ENCODE measurements at places on chromosomes 1 and 21.

DNA sequence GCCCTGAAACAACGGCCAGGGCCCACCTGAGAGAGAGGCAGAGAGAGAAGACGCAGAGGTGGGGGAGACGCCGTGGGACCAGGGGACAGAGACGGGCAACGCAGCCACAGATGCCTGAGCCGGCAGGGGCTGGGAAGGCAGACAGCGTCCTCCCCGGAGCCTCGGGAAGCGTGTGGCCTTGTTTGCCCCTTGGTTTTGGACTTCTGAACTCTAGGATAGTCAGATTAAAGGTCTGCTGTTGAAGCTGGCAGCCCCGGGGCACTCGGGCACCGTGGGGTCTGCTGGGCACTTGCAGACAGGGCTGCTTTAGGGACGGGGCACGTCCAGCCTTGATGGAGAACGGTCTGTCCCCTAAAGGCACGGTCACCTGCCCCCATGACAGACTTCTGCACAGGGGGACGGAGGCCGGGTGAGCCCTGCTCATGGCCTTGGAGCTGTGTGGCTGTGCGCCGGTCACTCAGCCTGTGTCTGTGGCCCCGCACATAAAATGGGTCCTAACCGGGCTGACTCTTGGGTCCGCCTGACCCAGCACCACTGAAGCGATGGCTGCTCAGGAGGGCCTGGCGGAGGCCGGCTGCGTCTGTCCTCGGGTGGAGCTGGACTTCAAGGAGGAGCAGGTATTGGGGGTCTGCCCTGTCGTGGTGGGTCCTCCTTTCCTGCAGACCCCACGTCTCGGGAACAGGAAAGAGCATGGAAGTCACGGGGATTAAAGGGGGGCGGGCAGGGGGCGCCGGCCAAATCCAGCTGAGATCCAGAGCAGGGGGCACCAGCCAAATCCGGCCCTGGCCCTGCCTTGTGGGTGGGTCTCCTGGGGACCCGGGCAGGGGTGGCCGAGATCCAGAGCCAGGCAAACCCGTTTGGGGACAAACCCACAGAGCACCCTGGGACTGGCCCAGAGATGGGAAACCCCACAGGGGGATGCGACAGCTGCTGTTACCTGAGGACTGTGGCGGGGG, 9.6 kb upstream of the RNF223 start:
- no peak for DNase-seq

DNA sequence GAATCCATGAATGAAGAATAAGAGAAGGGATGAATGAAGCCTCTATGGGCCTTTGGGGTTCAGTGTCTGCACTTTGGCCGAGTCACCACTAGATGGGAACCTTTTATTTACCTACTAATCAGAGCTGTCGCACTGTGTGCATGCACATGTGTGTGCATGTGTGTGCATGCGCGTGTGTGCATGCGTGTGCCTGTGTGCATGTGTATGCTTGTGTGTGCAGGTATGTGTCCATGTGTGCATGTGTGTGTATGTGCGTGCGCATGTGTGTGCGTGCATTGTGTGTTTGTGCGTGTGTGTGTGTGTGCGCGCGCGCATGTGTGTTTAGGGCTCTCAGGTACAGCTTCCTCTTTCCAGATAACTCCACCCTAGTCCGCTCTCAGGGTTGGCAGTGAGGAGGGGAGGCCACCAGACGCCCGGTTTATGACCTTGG, 20.4 kb upstream of the UBXN10 start:
- DNase-seq: no peak

- no peak for DNase-seq
Measured at GRCh38 chr21:46604329-46604974, 430 bp downstream of the S100B start.

DNA sequence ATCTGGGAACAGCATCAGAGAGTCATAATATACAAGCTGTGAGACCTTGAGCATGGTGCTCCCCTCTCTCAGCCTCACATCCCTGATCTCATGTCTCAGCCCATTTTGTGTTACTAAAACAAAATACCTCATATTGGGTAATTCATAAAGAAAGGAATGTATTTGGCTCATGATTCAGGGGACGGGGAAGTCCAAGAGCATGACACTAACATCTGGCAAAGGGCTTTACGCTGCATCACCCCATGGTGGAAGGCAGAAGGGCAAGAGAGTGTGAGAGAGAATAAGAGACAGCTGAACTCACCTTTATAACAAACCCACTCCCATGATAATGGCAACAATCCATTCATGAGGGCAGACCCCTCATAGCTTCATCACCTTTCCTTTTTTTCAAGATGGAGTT, 36.5 kb downstream of the RNASEL start:
- DNase-seq: no peak

All from activated CD4-positive, alpha-beta T cell treated with anti-CD3 and anti-CD28 coated beads, Interleukin-2, amount 50 U/mL, for 24 hours (primary cell).